Globus pallidus (tissue), 1 donor: ENCODE measurements at places on chromosomes 7 and 10.

DNA sequence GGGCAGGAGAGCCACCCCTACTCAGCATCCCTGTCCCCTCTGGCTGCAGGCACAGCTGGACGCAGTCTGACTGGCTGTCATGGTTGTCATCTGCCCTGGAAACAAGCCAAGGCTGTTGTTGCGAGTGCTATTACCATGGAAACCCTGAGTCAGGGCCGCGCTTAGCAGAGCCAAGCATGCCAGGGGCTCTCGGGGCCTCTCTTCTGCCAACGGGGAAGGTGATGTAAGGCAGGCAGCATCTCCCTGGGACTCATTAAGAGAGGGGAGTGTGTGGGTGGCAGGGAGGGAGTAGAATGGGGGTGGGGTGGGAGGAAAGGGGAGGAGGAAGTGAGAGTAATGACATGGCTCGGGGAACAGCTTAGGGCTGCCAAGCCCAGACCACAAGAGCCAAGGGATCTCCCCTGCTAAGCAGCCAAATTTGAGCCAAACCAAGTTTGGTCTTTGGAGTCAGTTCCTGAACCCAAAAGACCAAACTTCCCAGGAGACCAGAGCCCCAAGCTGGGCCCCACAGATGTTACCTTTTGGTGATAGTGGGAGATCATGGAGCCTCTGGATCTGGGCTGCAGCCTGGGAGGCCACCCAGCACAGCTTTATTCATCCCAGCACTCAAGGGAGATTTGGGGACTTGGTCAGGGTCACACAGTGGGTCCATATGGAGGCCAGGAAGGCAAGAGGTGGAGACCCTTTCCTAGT, 67.6 kb downstream of the TMEM130 start:
- DNase-seq: no peak

DNA sequence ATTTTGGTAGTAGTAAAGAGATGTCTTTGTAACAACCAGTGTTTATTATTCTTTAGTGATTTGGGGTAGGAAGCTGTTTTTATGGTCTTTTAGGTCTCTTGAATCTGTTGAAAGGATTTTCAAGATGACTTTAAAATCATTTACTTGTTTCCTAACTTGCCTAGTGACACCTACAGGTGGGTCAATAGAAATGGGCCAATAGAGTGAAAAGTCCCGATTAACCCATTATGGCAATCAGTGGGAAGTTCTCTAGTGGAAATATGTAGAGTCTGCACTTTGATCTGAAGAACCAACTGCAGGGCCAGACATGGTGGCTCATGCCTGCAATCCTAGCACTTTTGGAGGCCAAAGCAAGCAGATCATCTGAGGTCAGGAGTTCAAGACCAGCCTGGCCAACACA, 374.7 kb upstream of the BMPER start:
- DNase-seq: no peak

DNA sequence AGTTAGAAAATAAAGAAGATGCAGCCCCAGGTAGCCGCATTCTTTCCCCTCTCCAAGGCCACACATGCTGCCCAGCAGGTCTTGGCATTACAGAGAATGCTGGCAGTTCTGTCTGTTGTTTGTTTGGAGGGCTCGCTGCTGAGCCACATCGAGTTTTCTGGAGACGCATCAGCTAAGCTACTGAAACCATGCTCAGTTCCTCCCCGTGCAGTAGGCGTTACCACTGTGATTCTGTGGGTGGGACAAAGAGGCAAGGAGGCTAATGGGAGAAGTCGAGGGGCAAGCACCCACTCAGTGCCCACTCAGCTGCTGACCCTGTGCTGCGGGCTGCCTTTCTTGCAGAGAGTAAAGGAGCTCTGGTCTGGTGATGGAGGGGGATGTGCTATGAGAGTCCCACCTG, 15.5 kb upstream of the GTPBP4 start:
- no peak for DNase-seq

GRCh38 chr10:63094405-63094804, 38.7 kb upstream of the NRBF2 start:
- DNase-seq: no peak

DNA sequence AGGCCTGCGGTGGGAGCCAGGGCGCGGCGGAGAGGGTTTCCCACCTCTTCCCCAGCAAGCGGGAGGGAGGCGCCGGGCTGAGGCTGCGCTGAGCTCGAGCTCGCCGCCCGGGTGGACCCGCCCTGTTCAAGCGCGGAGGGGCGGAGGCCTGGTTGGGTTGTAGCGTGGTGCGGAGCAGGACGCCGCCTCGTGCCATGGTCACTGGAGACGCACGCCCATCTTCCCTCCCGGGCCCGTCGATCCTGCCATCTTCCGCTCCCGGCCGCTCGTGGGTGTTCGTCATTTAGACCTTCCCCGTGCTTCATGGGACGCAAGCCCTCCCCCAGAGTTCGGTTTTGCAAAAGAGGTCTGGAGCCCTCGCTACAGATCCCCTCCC, 9.3 kb upstream of the EN2 start:
- DNase-seq: no peak

- no peak for DNase-seq
Observed at GRCh38 chr7:67729771-67730170, 733.1 kb downstream of the TYW1 start.

DNA sequence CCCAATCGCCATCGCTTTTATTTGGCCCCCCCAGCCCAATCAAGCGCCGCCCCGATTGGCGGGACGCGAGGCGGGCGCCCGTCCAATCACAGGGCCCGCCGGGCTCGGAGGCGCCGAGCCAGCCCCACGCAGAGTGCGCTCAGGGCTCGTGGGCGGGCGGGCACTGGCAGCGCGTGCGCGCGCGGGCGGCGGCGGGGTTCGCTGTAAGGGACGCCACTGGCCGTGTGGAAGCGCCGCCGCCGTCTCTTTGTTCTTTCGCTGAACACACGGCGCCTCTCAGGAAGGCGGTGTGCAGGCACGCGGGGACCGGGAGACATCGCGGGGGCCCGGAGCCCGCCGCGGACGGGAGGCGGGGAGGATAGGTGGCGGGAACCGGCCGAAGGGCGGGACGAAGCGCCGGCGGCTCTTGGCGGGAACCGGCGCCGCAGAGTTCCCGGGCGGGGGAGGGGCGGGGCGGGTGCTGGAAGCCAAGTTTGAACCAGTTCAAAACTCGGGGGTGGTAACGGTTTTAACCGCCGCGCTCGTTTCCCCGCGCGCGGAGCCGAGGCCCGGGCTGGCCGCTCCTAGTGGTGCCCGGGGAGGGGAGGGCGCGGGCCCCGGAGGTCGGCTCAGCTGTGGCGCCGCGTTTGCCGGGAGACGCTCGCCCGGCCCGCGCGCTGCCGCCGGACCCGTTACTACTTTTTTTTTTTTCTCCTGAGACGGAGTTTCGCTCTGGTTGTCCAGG, 370 bp upstream of the EZH2 start:
- DNase-seq: peak; percentile 90

DNA sequence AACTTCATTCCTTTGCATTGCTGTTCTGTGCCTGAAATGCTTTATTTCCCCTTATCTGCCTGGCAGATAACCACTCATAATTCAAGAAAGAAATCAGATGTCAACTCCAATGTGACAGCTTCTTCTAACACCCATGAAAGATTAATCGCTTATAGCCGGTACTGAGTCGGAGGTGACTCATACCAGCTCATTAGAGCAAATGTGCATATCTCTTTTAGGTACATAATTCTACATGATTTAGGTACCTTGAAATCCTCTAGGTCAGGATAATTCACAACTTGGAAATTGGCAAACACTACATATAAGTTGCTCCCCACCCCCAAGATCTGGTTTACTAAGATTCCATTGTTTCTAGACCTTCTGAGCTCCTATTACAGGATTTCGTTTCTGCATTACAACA, 554.4 kb upstream of the SORCS1 start:
- no peak for DNase-seq
